Right hindlimb (tissue), 1 donor: ENCODE measurements at places on chromosomes 3 and 15.
A peak's percentile ranks its signal among the peaks of the same experiment; 100 is the strongest.

DNA sequence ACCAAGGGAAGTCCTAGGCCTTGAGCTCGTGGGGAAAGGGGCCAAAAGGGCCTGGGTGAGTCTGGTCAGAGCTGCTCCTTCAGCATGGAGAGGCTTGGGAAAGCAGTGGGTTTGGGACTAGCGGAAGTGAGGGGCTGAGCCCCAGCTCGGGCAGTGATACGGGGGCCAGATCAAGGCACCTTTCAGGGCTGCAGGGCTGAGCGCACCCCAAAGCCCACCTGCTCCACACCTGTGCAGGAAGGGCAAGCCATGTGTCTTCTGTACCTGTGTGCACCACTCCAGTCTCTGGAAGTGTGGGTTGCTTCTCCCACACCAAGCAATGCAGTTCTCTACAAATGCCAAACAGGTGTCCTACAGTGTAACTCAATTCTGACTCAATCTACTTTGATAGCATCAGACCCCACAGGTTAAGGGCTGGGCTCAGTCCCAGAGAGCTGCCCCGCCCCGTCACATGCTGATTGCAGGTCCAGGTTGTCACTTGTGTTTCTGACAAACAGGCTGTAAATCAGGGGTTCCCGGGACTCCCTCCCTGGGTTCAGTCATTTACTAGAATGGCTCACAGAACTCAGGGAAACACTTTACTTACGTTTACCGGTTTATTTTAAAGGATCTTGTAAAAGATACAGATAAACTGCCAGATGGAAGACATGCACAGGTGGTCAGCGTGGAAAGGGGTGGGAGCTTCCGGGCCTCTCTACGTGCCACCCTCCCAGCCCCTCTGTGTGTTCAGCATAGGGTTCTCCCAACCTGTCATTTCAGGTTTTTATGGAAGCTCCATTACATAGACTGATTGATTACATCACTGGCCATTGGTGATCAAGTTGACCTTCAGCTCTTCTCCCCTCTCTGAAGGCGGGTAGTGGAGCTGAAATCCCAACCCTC, 28.8 kb upstream of the KLF13 start:
- no peak for DNase-seq

- DNase-seq: no peak
These were observed 161.2 kb upstream of the THBS1 start for GRCh38 chr15:39419651-39420050.

DNA sequence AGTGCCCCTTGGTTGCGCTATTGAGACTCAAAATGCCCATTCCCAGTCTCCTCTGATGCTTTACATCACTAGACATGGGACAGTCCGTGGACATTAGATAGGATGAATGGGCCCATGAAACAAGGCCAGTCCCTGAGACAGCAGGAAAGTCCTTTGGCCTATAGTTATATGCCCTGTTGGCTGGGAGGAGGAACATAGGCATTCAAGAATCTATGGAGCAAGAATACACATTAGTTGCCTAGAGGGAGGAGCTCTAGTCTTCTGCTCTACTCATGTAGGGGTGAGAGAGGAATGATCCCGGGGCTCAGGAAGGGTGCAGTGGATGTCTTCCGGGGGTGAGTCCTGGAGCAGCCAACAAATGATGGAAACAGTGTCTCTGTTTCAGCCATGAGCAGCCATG, 58.0 kb upstream of the LRTM1 start:
- no peak for DNase-seq

DNA sequence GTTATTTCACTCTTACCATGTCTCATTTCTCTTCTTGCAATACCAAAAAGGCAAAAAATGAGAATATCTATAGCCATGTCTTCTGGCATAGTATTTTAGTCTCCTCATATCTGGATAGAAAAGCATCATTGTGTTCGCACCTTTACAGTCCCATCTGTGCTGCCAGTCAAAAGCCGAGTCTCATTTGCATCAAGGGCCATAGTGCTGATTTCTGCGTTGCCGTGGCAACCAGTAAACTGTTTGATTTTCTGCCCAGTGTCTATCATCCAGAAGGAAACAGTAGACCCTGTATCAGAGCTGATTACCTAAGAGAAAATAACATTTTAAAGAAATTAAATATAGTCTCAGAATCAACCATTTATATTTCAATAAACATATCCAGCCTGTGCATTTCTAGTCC, 86.1 kb upstream of the SERPINI2 start:
- DNase-seq: no peak

DNA sequence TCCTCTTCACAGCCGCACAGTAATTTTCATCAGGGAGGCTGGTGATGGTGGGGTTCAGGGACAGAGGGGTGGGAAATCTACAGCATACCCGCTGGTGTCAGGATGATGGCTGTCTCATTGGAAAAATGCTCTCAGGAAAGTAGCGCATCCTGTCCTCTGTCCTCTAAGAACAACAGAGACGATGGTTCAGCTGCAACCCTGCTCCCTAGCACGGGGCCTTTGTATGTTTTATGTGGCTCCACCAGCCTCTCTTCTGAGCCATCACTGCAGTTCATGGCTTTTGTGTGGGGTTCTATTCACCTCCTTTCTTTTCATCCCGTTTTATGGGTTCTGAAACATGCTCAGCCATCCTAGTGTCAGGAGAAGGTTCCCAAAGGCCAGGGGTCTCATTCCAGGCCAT, 68.9 kb downstream of the EPHB1 start:
- DNase-seq: no peak

DNA sequence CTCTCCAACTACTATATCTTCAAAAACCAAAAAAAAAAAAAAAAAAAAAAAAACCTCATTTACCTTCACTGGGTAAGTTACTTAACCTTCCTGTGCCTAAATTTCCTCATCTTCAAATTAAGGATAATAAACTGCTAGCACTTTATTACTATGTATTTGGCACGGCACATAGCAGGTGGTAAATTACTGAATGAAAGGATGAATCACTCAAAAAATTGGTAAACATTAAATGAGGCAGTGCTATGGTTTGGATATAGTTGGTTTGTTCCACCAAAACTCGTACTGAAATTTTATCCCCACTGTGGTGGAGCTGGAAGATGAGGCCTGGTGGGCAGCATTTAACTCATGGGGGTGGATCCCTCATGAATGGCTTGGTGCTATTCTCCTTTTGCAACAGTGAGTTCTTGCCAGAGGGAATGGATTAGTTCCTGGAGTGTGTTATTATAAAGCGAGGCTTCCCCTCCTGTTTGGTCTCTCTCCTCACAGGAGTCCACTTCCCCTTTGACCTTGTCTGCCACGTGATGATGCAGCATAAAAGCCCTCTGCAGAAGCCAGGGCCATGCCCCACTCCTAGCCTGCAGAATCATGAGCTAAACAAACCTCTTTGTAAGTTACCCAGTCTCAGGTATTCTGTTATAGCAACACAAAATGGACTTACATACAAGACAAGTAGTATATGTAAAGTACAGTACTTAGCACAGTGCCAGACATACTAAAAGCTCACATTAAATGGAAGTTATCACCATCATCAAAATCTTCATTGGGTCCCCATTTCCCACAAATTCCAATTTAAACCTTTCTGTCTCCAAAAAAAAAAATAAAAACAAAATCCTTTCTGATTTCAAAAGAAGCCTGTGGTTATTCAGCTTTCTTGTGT, 20.6 kb downstream of the DCUN1D1 start:
- no peak for DNase-seq

DNA sequence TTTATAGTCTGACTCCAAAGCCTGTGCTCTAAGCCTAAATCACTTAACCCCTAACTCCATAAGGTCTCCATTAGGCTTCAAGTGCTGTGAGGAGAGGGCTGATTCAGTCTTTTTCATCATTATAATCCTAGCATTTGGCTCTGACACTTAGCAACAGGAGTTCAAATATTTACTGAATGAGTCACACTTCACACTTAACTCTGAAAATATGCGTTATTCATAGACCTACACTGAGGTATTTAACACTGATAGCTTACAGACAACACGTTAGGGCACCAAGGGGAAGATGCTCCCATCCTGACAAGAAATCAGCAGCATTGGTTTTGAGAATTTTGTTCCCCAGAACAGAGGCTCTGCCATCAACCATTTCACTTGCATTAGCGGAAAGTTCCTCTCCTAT, 53.5 kb downstream of the MSL2 start:
- DNase-seq: no peak

- DNase-seq: no peak
These were observed 12.4 kb downstream of the PPM1M start for GRCh38 chr3:52257911-52258310.

- DNase-seq: peak; percentile 73
These were observed 127.8 kb downstream of the HCN4 start for GRCh38 chr15:73240866-73241499.

DNA sequence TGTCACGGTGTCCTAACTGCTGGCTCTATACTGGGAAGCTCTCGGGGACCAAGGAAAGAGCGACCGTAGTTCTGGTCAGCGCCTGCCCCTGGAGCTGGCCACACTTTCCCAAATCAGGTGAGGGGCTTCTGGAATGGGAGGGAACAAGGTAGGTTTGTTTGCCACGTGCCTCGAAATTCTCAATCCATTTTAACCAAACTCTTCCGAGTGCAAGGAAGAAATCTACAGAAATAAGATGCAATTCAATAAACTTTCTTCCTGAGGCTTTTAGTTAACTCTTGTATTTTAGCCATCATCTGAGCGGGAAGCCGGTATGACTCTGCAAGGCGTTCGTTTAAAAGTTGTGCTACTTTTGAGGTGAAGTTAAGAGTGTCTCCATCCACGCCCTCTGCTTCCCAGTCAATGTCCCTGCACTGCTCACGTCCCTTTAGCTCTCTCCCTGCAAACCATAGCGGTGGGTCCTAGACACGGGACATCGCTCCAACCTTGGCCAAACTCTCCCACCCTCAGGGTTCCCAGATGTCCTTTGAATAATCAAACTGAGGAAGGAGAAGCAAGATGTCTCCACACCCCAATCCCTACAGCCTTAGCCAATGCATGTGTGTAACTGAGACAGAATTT, 597 bp downstream of the AGTR1 start:
- DNase-seq: no peak

- peak; percentile 33 for DNase-seq
These were observed 127.6 kb upstream of the GBE1 start for GRCh38 chr3:81888914-81889557.

GRCh38 chr3:63857311-63857710, 6.3 kb downstream of the THOC7 start:
- DNase-seq: no peak

GRCh38 chr3:4426782-4427344, 40.2 kb downstream of the SUMF1 start:
- DNase-seq: peak; percentile 27

GRCh38 chr3:43814461-43814860, 123.7 kb downstream of the ABHD5 start:
- DNase-seq: no peak

DNA sequence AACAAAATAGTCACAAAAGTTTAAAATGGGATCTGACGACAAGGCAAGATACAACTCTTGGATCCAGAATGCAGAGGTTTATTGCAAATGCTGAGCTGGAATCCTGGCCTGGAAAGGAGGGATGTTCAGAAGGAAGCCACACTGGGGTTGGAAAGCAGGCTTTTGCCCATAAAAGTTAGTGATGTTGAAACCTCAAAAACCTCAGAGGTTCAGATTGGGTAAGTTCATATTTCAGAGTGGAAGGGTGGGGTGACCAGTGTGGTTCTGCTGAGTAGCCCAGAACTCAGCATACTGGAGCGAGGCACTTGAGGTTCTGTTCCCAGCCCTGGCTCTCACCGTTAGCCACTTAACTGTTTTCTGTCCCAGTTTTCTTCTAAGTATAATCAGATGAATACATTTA, 114.0 kb upstream of the OSTN start:
- peak; percentile 30 for DNase-seq

DNA sequence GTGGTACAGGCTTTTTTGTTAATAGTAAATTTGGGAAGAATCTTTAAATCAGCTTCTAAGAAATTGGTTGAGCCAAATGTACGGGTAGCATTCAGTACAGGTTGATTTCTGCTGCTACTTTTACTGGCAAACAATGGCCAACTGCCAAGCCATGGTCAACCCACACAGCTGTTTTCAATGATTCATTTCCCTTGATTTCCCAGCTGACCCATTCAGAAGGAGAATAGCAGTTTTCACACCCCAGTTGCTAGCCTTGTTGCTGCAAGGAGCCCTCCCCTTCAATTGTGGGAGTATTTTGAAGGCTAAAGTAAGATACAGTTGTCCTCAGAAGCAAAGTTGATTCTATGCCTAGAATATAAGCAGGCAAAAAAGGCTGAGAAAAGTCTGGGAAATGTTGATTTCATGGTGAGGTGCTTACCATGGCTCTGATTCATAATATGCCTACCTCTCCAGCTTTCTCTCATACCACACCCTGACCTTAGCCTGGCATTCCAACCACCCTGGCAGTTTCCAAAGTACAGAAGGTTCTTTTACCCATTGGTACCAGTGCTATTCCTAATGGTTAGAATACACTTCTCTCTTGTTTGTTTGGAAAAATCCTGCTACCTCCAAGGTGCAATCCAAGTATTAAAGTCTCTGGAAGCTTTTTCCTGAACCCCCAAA, 320.3 kb upstream of the TGFBR2 start:
- DNase-seq: peak; percentile 73

- DNase-seq: no peak
These were observed 435.4 kb upstream of the GOLIM4 start for GRCh38 chr3:168531116-168531515.

- DNase-seq: no peak
These were observed 30.7 kb upstream of the CLRN1 start for GRCh38 chr3:151003029-151003767.

- DNase-seq: no peak
These were observed 51.4 kb upstream of the EIF1B start for GRCh38 chr3:40258064-40258463.

DNA sequence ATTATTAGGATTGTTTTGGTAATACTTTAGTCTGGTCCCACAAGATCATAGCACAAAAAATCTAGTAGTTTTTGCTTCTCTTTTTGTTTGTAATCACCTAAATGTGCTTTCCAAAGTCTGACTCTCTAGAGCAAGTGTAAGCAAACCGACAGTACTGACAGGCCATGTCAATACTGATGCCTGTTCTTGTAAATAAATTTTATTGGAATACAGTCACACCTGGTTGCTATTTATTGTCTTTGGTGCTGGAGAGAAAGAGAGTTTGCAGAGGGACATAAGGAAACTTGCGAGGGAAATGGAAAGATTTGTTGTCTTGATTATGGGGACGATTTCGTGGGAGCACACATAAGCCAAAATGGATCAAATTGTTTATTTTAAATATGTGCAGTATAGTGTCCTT, 77.5 kb downstream of the NAALADL2 start:
- DNase-seq: no peak

DNA sequence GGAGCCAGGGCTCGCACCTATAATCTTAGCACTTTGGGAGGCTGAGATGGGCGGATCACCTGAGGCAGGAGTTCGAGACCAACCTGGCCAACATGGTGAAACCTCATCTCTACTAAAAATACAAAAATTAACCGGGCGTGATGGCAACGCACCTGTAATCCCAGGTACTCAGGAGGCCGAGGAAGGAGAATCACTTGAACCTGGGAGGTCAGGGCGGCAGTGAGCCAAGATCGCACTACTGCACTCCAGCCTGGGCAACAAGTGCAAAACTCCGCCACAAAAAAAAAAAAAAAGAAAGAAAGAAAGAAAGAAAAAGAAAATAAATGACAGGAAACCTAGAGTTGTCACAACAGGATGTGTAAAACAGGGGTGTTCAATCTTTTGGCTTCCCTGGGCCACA, 3.0 kb upstream of the NMB start:
- DNase-seq: no peak

GRCh38 chr15:38563723-38564519, 693 bp downstream of the RASGRP1 start:
- DNase-seq: peak; percentile 70
